ENCODE measurements at places on chromosomes 2 and 18.

DNA sequence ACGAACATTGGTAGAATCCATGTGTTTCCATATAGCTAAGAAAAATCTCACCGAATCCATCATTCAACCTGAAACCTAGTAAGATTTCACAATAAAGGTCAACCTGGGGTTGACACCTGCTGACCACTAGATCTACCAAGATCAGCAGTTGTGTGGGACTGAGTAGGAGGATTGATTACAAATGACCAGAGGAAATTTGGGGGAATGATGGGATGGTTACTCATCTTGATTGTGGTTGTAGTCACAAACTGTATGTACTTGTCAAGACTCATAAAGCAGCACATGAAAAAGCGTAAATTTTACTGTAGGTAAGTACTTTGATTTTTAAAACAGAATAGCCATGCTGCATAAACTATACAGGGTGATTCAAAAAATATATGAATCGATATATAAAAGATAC is 14.7 kb downstream of the DAPL1 start:
- no peak for DNase-seq

DNA sequence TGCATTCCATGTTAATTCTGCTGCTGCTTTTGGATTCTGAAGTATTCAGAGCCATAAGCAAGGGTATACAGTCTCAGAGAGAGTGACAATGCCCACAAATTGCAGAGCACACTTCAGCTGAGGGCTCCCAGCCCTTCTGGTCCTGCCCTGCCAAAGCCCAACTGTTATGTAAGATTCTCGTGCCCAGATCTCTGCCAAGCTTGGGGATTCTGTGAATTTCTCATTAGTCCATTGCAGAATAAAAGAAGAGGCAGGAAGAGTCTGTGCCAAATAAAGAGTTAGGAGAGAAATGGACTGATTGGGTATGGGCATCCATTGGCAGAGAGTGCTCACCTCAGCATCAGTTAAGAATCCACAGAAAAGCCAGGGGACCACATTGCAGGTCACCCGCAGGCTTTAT is 112.0 kb upstream of the PNPT1 start:
- DNase-seq = no peak

DNA sequence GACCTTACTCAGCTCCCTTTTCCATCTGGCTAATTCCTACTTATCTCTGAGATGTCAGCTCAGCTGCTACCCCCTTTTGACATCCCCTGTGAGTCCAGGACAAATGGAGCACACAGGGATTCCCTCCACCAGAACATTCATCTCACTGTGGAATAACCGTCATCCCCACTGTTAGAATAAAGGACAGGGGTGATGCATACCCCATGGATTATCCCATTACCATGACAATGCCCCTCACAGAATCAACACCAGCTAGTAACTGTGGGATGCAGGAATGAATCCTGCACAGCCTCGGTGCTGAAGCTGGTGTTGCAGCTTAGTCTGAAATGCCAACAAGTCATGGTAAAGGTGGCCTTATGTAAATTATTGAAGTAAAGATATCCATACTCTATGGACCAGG is 624.8 kb upstream of the RAB6C start:
- DNase-seq = no peak

DNA sequence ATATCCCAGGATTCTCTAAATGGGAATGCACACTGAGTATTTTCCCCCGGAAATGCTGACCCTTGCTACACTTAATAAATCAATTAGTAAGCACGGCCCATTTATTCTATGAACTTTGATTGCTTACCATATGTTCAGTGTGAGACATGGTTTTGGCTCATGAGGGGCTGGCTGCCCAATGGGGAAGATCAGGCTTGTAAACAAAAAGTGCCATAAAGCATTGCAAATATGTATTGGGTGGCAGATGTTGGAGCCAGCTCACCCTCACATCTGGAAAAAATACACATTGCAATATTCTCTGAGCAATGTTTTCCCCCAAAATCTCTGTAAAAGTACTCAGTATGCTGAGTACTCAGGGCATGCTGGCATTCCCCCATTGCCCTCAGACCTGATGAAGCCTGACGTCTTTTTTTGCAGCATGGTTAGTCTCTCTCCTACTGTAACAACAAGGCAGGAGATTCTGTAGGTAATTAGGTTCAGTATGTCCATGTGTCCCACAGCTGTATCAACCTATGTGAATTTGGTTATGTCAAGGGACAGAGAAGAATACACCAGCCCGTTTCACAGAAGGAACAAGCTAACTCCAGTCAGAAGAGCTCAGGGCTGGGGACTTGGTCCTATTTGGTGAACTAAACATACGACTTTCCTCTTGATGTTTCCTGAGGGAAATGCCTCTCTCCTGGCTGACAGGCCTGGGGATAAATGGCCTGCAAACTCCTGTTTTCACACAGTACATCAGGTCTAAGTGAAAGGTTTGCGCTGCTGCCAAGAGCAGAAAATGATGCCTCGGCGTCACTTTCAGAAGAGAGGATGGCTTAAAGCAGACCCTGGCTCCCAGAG is 202.4 kb downstream of the INSIG2 start:
- DNase-seq = no peak

DNA sequence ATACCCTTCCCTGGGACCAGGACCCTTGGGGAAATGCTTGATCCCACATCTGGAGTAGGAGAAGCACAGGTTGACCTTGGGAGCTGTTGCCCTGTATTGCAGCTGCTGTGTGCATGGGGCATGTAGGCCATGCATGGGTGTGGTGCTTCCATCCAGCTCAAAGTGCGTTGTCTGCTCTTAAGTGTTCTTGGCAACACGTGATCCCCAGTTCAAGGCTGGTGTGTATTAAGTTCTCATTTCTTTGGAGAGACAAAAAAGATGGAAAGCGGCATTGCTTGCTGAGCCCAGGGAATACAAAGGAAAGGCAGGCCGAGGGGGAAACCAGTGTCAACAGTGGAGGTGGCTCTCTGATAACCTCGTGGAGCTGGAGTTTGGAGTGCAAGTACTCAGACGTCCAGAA is 110.7 kb downstream of the RTP5 start:
- no peak for DNase-seq

DNA sequence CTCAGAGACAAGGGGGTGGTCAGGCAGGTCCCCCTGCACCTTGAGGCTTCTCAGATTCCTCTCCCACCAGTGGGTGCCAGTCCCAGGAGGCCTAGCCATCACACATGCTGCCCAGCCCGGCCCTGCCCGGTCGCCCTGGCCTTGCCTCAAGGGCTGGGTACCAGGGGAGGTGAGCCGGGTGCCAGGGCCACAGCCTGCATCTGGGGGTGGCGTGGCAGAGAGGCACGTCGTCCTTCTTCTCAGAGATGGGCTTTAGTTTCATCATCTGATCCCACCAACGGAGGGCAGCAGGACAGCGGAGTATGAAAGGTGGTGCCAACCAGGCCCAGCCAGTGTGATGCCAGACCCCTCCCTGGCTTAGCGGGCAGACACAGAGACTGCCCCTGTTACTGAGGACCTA is 161.7 kb downstream of the TFCP2L1 start:
- DNase-seq = no peak

GRCh38 chr2:215830304-215830703 is 183.0 kb downstream of the MREG start:
- DNase-seq = no peak

GRCh38 chr2:191657977-191658376 is 20.0 kb upstream of the NABP1 start:
- DNase-seq = peak; percentile 64

DNA sequence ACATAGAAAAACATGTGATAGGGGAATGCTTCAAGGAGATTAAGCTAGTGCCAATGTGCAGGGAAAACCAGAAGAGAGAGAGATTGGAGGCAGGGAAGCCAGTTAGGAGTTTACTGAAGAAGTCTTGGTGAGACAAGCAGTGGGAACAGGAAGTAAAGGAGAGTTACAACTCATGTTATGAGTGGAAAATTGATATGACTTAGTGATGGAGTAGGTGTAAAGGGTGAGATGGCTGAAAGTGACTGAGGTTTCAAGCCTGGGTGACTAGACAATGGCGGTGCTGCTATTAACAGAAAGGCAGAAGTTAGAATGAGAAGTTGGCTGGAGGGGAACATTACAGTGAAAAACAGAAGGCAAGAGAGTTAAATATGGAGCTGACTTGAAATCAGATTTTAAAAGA is 16.5 kb downstream of the DOK1 start:
- no peak for DNase-seq

DNA sequence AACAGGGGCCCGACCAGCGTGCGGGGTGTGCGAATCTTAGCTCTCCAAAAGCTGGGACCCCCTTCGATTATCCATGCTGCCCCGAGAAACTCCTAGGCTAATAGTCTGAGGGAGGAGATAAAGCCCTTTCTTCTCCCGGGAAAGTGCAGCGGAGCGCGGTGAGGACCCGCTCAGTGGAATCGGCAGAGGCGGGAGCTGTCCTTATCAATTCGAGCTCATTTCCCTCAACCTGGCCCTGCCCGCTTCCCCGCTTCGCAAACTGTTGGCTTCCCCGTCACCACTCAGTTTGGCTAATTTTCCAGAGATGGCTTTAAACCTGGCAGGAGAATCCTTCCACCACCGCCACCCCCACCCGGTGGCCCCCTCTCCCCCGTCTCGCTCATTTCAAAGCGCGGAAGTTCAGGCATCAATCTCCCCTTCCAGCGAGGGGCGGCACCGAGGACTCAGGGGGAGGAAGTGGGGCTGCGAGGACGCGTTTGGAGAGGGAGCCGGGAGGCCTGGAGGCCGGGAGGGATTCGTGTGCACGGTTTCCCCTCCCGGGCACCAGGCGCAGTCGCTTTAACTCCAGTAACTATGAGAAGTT is 1.6 kb downstream of the KLHL14 start:
- no peak for DNase-seq

- DNase-seq = no peak
These were observed 96.6 kb downstream of the FAM168B start for GRCh38 chr2:130996691-130997090.
